Nephron progenitor cell (in vitro differentiated cells): ENCODE measurements at places on chromosomes 5 and 9.

- DNase-seq, result no peak
Observed at GRCh38 chr5:73815631-73816030, 189.6 kb downstream of the ARHGEF28 start.

- DNase-seq, result no peak
Observed at GRCh38 chr5:132708645-132709044, 28.7 kb downstream of the KIF3A start.

DNA sequence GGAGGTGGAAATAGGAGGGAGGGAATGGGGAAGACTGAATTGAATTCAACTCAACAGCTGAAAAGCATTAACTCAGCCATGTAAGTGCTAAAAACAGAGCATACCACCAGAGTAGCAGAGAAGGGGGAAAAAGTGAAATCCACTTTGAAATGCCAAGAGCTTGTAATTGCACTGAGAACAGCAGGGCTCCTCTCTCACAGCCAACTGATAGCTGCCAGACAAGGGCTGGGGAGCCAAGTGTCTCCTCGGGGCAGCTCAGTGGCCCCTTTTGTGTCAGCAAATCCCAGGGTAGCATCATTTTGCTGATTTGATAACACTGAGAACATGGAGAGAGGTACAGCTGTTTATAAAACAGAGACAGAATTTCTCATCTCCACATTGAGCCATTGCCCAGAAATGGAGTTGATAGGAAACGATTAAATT, 182.5 kb downstream of the FRMD3 start:
- no peak for DNase-seq

DNA sequence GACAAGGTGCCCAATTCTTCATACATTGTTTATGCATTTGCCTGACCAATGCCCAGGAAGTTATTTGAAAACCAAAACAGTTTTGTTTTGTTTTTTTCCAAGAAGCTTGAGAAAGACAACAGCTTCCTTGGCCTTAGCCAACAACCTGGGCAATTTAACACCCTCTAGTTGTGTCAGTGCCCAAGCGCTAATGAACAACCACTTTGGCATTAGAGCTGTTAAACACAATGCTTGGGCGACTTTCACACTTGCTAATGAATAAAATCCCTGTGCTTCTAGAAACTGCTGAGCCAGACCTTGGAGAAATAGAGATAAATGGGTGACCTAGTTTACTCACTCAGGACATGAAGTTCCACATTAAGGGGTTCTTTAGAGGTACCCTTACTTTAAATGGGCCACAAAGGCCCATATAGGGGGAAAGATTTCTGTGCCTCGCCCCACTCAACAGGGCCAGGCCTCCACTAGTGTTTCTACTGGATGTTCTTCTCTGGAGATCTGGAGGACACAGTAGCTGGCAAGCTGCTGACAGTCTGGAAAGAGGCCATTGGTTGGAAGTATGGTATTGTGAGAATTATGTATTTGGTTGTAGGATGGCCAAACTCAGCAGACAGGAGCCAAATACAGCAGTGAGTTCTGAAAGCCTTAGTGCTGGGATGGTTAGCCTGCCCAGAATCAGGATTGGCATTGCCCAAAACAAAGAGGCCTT, 179.8 kb downstream of the DOCK8 start:
- no peak for DNase-seq

- peak; percentile 3 for DNase-seq
Observed at GRCh38 chr5:169384661-169385060, 83.7 kb upstream of the SLIT3 start.

GRCh38 chr5:39479537-39479936, 54.8 kb upstream of the DAB2 start:
- no peak for DNase-seq

DNA sequence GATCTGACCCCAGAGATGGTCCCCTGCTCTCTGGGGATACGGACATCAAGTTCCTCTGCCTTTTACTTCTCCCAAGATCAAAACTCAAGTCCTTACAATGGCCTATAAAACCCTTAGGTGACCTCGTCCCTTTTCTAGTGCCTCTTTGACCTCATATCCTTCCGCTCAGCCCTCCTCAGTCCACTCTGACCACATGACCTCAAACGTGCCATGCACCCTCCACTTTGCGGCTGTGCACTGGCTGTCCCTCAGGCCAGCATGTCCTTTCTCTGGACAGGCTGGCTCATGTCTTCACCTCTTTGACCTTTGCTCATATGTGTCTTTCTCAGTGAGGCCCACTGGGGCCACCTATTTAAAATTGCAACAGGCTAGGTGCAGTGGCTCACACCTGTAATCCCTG, 14.7 kb downstream of the TRMO start:
- DNase-seq, result no peak

- DNase-seq, result no peak
Observed at GRCh38 chr5:95390812-95391492, at the start of gene FAM81B. FAM81B (plus strand) TSS chr5:95391366; CDS start chr5:95391390, 24 bp downstream.

DNA sequence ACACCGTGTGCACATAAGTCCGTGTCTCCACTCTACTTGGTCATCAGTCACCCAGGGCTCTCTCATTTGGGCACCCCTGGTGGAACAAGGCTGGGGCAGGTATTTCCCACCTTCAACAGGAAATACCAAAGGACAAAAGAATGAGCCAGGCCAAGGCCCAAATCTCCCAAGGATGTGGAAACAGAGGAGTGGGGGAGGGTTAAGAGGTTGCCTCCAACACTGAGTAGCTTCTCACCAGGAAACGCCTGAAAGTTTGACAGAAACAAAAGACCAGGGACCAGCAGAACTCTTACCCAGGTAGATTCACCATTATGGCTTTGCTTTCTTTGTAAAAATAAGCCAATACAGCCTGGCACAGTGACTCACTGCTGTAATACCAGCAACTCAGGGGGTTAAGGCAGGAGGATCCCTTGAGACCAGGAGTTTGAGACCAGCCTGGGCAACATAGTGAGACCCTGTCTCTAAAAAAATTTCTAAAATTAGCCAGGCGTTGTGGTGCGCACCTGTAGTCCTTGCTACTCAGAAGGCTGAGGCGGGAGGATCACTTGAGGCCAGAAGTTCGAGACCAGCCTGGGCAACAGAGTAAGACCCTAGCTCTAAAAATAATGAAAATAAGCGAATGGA, 12.7 kb downstream of the SLC1A3 start:
- no peak for DNase-seq

- DNase-seq, result no peak
Observed at GRCh38 chr9:134165357-134166315, 1.3 kb upstream of the RNU6ATAC start.
